ENCODE measurements at places on chromosomes 7 and 10. TPM values are rescaled to one million over a fixed set of nuclear protein-coding genes. Genes with fewer than 3 reads are reported as not detected.

The PRRT4 gene
- 2.0 TPM for polyA plus RNA-seq

The KIAA1217 gene
- 31.7 TPM for polyA plus RNA-seq

The ANKRD30A gene
- polyA plus RNA-seq: not detected

GRCh38 chr10:99345350-99345749 lies 16.2 kb downstream of the CNNM1 start:
- no peak for DNase-seq

DNA sequence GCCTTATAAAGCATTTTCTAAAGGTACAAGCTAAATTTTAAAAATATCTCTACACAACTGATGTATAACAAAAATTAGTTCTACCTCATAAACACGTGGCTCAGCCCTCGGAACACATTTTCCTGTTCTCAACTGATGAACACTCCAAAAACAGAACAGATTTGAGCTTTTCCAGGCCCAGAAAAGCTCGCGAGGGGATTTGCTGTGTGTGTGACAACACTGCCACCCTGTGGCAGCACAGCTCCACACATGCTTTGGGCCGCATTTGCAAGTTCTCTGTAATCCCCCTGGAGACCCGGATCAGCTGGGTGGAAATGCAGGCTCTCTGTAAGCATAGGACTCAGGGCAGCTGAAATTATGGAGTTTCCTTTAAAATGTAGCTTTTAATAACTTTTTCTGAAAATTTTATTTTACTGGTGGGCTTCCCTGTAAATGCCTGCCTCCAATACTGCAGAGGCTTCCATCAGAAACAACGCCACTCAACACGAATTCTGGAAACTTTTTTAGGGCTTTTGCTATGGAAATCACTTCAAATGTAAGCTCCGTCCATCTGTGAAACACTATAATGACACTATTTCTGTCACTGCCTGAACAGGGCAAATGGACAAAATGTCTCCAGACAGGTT lies 155.5 kb downstream of the COBL start:
- peak; percentile 70 for DNase-seq

DNA sequence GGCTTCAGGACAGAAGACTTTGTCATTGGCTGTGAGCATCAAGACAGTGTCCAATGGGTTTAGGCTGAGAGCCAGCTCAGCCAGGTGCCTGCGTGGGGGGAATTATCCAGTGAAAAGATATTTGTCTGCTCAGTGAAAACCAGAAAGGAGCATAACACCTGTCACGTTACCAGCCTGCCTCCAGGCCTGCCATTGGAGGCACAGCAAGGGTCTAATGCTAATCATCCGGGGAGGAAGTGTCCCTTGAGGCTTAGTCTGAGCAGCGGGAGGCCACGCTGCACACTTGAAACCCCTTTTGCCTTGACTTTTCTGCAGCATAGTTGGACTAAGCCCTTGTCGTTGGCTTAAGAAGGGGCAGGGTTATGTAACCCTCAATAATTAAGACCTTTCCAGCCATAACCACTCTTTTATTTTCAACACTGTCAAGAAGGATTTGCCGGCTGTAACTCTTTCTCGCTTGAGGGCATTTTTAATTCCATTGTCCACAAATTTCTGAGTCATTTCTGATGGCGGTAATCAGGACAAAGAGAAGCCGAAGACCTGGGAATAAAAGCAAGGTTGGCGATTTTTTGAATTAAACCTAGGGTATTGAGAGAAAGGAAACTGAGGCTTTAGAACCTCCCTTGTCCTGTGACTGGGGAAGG lies 639.6 kb upstream of the FOXK1 start:
- no peak for DNase-seq

- no peak for DNase-seq
These were observed at the start of gene PLA2G12B for GRCh38 chr10:72954596-72955554. Gene PLA2G12B, minus strand, starts transcription at chr10:72954806. Its CDS starts 121 bp downstream, at chr10:72954685.

DNA sequence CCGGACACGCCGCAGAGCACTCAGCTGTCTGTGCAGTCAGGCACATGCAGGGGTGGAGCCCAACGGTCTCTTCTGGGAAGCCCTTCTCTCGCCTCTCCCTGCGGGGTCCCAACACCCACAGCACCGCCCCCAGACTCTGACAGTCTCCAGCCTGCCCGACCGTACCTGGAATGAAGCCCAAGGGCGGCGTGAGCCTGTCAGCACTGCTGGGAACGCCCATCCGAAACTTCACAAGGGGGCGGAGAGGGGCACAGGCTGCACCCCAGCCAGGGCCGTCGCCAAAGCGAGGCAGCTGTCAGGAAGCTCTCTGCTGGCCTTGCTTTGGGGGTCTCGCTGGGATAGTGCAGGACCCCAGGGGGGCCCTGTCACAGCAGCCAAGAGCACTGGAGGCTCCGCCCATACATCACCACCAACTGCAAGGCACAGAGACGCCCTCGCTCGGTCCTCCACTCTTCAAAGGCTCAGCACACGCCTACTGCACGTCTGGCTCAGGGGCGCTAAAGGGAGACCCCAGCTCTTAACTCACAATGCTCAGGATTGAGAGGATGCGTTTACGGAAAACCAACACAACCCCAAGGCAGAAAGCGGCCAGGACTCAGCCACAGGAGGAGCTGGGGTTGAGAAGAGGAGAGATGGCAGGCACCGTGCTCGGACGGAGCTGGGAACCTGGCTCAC lies 30.9 kb downstream of the MAD1L1 start:
- DNase-seq: no peak

- no peak for DNase-seq
These were observed 52.3 kb upstream of the KIAA1217 start for GRCh38 chr10:24156686-24157085.

- no peak for DNase-seq
These were observed 150.4 kb upstream of the PRPS1L1 start for GRCh38 chr7:18177815-18178660.

DNA sequence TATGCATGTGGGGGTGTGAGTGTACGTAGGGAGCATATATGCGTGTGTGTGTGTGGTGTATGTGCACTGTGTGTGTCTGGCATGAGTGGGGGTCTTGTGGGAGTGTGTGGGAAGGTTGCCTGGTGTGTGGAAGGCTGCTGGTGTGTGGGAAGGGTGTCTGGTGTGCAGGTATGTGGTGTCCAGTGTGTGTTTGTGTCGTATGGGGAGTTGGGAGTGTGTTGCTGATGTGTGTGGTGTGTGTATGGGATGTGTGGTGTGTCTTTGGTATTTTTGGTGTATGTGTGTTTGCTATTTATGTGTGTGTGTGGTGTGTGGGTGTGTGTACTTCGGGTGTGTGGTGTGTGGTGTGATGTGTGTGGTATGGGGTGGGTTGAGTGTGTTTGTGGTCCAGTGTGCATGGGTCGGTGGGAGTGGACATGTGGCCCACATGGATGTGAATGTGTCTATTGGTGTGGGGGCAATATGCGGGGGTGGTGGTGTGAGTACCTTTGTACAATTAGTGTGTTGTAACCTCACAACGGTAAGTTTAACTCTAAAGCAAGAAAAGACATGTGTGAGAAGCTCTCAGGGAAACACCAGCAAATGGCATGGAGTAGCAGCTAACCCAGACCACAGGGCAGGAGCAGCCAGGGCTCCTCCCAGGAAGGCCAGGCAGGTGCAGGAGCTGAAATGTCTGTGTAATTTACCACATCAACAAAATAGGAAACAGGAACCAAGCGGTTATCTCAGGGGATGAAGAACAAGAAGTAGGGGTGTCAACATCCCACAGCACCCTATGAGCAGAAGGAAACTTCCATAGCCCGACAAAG lies 11.9 kb downstream of the ANTXRL start:
- no peak for DNase-seq

GRCh38 chr10:7518693-7519092 lies 107.9 kb upstream of the SFMBT2 start:
- DNase-seq: no peak

DNA sequence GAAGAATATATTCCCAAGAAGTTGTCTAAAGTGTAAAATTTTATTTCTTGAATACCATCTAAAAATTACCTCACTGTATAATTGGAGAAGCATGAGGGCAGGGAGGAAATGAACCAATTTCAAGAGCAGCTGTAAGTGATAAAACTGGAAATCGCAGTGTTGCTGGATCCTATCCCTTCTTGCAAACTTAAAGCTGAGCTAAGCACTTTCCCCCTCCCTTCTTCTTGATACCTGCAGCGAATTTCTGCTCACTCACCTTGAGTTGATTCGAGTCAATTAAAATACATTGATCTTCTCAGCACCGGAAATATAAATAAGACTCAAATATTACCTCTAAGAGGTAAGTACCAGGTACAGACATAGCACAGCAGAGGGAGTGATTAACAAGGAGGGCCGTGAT lies 65.5 kb downstream of the ARMC3 start:
- DNase-seq: no peak

Data from heart right ventricle (tissue), 16 donors.